ENCODE measurements at places on chromosomes 2 and 18.

GRCh38 chr2:29990129-29990528, 68.7 kb upstream of the ALK start:
- no peak for DNase-seq

DNA sequence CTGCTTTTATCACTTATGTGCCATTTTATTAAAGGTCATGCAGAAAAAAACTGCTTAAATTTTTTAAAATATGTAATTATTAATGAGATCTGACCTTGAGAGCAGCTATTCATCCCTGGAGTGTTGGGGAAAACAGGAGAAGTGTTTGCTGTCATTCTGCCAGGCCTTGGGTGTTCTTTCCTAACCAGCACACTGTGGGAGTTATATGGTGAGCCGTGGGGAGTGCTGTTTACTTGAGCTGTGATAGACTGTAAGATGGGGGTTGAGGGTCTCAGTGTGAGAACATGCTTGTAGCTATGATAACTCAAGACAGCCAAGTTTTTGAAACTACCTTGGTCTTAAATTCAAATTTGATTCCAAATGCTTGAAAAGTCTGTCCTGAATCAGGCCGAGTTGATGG, 101.3 kb upstream of the ARHGAP28 start:
- no peak for DNase-seq

DNA sequence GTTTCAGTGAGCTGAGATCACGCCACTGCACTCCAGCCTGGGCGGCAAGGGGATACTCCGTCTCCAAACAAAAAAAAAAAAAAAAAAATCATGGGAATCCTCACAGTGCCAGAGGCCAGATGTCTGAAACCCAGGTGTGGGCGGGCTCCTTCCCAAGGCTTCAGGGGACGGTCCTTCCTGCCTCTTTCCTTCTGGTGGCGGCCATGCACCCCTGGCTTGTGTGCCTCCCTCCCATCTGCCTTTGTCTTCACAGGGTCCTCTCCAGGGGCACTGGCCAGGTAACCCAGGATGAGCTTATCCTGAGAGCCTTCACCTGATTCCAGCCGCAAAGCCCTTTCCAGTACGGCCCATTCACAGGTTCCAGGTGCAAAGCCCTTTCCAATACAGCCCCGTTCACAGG, 40.9 kb upstream of the GPC1 start:
- no peak for DNase-seq

DNA sequence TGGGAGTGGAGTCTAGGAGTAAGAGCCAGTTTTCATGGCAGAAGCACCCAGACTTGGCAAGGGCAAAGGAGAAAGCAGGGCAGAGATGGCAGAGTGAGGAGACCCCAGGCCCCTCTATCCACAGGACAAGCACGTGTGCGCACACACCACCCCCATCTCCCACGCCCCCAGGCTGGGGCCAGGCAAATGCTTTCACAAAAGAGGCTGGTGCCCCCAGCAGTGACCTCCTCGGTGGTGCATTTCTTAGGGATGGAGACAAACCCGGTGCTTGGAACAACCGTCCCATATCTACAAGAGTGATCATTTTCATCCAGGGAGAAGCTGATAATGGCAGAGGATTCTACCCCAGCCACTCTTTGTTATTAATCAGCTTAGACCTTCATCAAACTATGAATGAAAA, 62.0 kb downstream of the KCNF1 start:
- DNase-seq: no peak

GRCh38 chr2:176234940-176235339, 34.3 kb upstream of the MTX2 start:
- DNase-seq: no peak

- no peak for DNase-seq
These were observed 93.3 kb upstream of the EML6 start for GRCh38 chr2:54629914-54630857.

DNA sequence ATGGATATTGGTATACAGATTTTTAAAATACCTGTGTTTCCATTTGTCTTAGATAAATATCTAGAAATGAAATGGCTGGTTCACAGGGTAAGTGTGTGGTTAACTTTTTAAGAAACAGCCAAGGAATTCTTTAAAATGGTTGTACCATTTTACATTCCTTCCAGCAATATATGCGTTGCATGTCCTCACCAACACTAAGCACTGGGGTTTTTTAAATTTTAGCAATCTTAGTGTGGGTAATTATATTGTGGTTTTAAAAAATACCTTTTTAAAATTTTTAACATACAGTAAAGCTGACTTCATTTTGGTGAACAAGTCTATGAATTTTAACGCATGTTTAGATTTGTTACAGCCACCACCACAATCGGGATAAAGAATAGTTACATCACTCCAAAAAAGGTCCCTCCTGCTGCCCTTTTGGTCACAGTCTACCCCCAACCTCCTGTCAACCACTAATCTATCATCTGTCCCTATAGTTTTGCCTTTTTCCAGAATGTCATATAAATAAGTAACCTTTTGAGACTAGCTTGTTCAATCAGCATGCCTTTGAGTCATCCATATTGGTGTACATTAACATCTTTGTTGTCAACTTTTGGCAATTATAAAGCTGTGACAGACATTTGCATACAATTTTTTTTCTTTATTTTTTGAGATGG, 128.1 kb upstream of the MSTN start:
- no peak for DNase-seq

DNA sequence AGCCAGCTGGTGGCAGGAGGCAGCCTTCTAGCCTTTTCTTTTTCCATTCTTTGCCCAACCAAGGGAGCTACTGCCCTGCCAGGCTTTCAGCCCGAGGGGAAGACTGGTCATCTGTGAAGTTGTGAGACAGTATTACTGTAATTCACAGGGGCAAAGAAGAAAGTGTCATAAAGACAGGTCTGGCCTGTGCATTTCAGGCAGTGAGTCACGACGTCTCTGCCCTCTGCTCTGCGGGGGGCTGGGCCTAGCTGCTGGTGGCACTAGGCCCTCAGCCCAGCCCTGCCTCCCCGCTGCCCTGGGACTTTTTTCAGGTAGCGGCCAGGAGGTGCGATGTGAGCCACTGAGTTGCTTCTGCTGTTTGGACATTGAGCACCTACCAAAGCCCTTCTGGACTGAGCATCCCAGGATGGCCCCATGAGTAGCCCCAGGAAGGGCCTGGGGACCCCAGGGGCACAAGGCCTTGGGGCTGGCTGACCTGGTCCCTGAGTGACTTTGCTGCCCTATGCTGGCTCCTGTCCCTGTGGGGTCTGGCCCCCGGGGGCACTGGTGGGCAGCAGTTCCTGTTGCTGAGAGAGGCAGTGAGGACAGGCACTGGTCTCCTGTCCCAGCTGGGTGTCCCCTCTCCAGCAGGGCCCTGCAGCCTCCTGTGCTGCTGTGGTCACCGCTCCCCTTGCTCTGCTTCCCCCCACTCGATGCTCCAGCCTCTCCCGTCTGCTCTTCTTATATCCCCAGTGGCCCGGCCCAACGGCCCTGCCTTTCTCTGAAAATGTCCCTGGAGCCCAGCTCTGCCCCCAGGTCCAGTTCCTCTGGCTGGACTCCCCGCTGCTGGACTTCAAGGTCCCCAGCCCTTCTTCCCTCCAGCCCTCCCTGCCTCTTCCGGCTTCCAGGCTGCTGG, 7.0 kb downstream of the INHBB start:
- no peak for DNase-seq

DNA sequence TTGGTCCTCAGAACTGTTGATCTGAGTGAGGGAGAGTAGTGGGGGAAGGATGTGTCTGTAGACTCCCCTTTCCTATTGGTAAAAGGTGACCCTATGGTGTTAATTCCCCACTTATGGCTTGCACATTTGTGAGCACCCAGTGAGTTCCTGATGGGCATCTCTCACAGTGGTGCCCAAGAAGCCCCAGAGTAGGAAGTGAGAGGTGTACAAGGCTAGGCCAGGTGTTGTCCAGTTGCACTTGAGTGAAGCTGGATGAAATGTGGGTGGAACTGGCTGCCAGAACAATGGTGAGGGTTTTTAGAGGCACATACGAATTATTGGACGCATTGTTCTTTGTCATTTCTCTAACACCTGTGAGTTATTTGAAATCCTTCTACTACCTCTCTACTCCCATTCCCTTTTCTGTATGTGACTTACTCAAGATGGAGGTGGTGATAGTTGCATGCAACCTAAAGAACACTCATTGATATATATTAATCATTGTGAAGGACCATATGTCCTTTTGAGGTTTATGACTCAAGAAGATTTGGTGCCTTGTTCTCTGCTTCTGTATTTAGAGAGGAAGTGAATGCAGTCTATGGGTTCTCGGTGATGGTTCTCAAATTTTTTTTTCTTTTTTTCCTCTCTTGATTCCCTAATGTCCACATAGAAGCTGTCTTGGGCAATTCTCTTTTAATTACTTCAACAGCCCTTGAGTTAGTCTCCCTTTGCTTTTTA, 162.7 kb downstream of the FSHR start:
- DNase-seq: no peak

GRCh38 chr2:215479536-215480240, 43.8 kb upstream of the FN1 start:
- no peak for DNase-seq

GRCh38 chr2:144078802-144079724, 440.9 kb downstream of the ZEB2 start:
- DNase-seq: no peak

GRCh38 chr2:216279031-216279430, 93.3 kb downstream of the MARCHF4 start:
- no peak for DNase-seq

DNA sequence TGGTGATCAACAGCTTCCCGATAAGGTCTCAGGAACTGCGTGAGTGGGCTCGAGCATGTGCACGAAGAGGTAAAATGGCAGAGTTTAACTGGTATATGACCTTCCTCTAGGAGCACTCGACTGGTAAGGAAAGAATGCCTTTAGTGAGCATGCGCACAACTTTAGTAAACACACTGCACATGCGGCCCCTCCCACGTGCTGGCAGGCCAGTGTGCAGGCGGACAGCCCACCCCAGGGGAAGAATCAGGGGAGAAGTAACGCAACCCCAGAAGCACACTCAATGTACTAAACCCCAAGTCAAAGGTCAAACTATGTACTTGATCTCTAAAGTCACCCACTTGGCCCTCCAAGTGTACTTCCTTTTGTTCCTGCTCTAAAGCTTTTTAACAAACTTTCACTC, 28.7 kb upstream of the SLC25A52 start:
- no peak for DNase-seq

DNA sequence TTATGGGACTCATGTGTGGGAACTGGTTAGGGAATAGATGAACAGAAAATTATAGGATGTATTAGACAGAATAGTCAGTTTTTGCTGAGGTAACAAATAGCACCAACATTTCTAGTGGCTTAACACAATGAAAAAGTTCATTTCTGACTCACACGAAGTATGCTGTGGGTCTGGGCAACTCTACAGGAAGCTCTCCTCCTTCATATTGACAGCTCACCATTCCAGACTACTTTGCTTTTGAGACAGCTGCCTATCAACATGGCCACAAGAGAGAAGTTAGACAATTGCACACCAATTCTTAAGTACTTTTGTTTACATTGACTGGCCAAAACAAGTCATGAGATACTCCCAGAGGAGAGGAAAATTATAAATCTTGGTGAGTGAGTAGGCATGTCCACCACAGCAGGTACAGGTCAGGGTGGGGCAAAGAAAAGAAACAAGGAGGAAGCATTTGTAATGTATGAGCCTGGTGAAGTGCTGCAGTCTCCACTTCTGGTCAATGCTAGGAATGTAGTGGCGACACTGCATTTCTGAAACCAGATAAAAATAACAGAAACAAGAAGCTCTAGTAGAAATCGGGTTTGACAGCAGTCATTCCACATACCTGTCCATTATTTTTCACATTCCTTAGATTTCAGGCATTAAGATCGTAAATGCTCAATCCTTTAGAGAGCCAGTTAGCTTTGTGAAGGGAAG, 141.6 kb downstream of the ICOS start:
- no peak for DNase-seq

DNA sequence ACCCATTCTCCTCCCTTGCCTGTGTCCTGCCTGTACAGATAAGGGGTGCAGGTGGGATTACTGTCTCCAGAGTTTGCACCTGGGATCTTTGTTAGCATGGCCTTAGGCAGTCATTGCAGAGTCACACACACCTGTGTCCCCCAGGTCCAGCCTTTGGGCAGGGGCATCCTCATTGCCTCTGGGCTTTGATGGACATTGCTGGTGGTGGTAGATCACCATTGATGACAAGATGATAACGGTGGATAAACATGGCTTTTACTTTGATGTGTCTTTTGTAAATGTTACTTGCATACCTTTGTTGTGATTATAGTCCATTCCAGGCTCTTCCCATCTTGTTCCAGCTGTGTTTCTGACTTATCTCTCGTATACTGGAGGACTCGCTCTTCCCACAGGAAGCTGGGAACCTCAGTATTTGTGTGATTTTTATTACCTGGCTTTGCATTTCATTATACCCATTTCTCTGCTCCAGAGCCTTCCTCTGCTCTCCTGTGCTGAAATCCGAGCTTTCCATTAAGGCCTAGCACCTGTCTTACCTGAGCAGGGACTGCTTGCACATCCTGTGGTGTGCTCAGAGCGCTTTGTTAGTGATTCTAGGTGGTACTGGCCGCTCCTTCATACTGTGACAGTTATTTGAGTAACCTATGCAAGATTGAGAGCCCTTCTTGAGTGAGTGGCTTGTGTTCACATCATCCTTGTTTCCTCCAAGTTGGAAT, 79.2 kb downstream of the PTPRM start:
- no peak for DNase-seq

DNA sequence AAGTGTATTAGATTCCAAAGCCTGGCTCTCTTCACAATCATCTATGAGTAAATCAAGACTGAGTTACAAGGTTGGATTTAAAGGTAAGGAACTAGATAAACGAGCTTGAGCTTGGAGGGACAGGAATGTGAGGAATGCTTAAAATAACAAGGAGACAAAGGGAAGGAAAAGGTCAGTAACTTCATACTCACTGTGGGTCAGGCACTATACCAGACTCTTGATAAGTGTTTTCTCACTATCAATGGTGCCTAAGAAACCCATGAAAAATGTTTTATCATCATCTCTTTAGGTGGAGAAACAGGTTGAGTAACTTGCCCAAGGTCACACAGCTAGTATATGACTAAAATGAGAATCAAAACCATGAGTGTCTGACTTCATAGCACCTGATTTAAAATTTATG, 212.1 kb downstream of the CDH2 start:
- DNase-seq: no peak

- DNase-seq: no peak
These were observed 1043.9 kb upstream of the POU3F3 start for GRCh38 chr2:103809941-103810441.

- no peak for DNase-seq
These were observed at the start of gene THSD7B for GRCh38 chr2:136765256-136766072. Gene THSD7B (plus strand): TSS chr2:136765545. CDS start chr2:136882179, 116,634 bp downstream.

GRCh38 chr2:50651676-50652075, 380.3 kb downstream of the NRXN1 start:
- DNase-seq: no peak
